ENCODE measurements at places on chromosomes 2 and 18. TPM values are rescaled to one million over a fixed set of nuclear protein-coding genes. Genes with fewer than 3 reads are reported as not detected.

- DNase-seq = no peak
These were observed 1.7 kb downstream of the ITGA4 start for GRCh38 chr2:181458871-181459270.

The RAB27B gene
- polyA plus RNA-seq = 0.90 TPM

DNA sequence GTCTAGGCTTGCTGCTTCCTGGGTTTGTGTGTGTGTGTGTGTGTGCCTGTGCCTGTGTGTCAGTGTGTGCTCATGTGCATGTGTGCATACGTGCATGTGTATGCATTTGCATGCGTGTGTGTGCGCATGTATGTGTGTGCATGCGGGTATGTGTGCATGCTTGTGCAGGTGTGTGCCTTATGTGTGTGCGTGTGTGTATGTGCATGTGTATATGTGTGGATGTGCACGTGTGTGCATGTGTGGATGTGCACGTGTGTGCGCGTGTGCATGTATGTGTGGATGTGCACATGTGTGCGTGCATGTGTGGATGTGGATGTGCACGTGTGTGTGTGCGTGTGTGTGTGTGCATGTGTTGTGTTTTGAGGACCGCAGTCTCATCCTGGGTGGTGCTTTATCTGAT is 42.8 kb downstream of the LPIN1 start:
- no peak for DNase-seq

DNA sequence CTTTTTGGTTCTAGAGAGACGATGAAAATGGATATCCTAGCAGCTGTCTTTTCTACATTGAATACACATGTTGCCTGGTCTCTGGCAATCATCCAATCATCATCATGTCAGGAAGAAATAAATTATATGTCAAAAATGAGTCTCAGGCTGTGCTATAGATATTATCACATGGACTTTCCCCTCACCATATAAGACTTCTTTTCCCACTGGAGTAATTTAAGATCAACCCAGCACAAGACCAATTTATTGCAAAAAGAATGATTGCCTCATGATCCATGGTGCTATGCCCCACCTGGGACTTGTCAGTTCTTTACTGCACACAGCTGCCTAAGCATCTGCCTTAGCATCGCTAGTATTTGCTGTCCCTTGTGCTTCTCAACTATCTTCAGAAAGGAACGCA is 783.7 kb upstream of the TMEFF2 start:
- peak; percentile 33 for DNase-seq

DNA sequence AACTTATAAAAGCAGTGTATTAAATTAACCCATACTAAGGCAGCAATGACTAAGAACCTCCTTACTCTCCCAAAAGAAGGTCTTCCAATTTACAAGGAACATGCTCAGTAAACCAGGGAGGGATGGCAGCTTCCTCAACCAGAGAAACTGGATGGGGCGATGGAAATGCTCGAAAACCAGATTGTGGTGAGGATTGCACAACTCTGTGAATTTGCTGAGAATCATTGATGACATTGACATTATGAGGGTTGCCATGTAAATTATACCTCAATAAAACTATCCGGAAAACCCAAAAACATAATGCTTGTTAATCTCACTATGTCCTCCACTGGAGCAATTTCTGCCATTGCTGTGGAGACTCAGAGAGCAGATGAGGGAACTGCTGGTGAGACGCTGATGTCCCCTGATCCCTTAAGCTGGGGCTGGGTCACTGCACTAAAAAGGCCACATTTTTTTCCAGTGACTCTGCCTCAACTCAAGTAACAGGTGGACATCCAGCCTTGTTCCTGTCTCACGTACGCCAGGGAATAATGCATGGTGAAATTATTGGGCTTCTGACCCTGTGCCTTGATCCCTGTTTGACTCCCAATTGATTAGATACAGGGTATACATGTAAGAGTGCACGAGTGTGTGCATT is 288.3 kb downstream of the CYP26B1 start:
- no peak for DNase-seq

DNA sequence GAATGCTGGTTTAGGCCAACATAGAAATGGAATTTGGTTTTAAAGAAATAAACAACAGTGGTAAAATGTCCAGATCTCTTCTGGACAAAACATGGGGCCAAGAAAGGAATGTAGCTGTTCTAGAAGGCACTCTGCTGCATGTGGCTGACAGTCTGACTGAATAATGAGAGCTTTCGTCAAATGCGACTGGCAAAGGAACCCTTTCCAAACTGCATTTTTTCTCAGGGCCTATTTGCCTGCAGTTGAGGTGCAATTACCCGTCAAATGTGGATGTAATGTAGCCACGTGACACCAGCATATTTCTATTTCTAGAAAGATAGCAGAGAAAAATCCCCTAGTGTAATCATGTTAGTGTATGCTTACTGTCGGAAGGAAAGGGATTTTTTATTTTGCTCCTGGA is 741.2 kb downstream of the NRXN1 start:
- no peak for DNase-seq

DNA sequence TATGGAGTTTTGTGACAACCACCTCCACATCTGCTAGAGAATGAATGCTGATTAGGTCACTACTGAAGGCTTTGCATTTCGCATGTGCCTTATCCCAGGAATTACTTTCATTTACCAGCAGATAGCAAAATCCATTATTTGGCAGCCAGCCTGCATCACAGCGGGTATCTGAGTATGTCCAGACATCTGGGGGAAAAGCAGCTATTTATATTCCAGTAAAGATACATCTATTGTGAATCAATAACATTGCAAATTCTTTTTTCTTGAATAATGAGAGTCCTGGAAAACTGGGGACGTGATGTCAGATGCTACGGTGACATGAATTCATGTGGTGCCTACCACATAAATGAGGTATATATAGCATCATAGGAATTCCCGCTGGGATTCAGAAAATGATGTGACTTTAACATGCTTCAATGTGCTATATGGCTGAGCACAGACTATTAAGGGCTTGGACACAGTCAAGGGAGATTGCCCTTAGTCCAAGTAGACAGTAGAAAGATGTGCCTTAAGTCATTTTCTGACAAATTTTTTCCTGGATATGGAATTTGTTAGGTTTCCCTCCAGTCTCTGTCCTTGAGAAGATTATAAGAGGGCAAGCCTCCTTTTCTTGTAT is 84.2 kb upstream of the CD302 start:
- DNase-seq = no peak

DNA sequence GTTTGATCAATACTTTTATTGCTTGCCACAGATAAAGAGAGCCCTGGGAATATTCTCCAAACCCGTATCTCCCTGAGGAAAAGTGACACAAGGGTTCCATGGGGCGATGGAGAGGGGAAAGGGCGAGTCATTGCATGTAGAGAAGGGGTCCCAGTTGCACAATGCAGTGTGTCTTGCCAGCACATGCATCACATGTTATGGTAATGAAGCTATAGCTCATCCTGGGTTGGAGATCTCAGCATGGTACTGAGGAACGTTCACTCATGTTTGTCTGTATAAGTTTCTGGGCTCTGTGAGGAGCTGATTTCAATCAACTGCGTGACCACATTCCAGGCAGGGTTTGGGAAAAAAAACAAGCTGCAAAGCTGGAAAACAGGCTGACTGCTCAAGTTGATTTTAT is 220.7 kb upstream of the MC4R start:
- no peak for DNase-seq

DNA sequence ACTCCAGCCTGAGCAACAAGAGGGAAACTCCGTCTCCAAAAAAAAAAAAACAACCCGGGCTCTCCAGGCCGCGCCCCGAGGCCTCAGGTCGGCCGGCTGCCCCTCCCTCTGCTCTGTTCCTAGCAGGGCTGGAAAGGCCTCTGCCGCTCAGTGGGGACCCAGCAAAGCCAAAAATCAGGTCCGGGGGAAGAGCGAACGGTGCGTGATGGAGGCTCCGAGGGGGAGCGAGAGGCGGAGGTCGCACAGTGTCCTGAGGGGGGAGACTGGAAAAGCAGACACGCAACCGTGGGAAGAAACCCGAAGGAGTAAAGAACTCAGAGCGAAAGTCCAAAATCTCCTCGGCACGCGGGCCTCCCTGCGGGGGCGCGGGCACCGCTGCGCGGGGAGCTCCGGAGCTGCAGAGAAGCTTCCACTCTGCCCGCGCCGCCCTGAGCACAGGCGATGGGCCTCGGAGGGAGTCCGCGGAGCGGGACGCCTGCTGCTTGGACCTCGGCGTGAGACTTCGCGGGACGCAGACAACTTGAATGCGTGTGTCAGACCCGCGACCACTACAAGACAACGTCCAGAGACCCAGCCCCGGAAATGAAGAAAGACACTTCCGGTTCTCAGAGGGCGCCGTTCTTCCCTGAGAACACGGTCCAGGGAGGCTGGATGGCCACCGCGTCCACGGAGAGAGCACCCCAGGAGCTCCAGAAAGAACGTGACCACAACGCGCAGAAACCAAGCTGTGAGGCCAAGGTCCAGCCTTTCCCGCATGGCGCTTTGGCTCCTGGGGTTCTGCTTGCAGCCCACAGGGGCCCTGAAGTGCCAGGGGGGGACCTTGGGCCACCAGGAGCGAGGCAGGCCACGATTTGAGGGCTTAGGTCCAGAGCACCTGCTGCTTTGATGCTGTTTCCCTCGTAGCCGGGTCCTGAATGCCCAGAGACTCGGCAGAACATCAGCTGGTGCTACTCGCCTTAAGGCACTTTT is 219.8 kb downstream of the DPP10 start:
- no peak for DNase-seq

DNA sequence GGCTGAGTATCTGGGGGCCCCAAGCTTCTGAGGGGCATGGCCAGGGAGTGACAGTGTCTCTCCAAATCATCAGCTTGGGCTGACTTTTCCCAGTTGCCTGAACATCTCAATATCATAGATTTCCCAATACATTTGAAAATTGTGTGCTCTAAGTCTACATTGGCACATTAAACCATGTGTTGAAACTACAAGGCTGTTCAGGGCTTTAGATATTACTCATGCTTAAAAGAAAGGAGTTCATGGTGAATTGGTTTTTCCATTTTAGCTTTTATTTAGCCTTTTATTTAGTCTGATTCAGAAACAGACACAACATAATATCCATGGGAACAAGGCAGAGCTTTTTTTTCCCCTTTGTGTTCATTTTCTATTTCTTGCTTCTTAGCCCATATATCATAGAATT is 49.9 kb upstream of the GALR1 start:
- DNase-seq = no peak

DNA sequence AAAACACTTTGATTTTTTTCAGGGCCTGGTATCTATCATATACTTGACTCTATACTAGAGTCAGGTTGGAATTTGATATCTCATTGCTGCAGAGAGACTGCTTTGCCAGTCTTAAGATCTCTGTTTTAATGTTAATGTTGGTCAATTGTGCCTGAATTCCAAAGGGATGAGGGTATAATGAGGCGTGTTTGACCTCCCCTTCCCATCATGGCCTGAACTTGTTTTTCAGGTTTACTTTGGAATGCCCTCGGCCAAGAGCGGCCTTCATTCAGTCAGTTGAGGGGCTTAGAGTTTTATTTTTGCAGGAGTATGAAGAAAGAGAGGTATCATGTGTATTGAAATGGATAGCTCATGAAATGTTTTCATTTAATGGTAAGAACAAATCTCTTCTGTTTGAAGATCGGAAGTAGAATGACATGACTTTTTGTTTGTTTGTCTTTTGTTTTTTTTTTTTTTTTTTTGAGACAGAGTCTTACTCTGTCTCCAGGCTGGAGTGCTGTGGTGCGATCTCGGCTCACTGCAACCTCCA is 119.0 kb downstream of the KIAA1328 start:
- no peak for DNase-seq

GRCh38 chr2:70477441-70477844 is 76.2 kb downstream of the TGFA start:
- no peak for DNase-seq

The OR6B2 gene
- not detected for polyA plus RNA-seq

The RGPD4 gene
- 0.03 TPM for polyA plus RNA-seq

- no peak for DNase-seq
These were observed 1490.2 kb upstream of the SLC39A10 start for GRCh38 chr2:194166818-194167217.
